ENCODE measurements at places on chromosomes 16 and 17.

GRCh38 chr17:66514227-66514806 lies 211.9 kb downstream of the PRKCA start:
- no peak for DNase-seq

DNA sequence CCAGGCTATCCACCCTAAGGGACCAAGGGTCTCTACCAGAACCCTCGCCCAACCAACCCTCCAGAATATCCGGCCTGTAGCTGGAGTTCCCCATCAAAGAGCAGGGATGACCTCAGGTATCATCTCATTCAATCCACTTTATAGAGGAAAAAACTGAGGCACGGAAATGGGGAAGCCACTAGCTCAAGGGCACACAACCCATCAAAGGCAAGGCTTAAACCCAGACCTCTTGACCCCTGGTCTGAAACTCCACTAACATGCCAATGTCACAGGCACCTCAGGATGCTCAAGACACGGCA lies 1.6 kb downstream of the TBC1D10B start:
- DNase-seq: no peak

- DNase-seq: peak; percentile 38
These were observed 5.2 kb downstream of the ITPRIPL2 start for GRCh38 chr16:19118938-19119431.

DNA sequence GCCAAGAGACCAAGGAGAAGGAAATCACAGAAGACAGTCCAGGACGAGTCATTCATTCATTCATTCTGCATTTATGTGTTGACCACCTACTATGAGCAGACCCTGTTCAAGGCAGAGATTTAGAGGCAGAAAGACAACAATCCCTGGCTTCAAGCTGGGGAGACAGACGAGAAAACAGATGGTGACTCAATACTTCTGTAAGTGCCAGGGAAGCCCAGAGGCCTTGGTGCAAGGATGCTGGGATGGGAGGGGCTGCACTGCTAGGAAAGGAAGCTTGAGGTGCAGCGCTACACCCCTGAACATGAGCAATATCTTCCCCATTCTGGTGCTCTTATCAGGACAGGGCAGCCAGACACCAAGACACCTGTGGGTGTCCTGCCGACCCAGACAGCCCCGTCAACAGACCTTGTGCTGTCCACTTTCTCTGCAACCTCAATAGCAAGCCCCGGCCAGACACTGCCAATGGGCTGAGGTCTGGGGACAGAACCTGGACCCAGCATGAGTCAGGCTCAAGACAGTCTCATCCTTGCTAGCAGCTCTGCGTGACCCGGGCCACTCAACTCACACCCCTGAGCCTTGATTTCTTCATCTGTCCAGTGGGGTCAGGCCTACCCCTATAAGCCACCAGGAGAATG lies 163.5 kb downstream of the COPRS start:
- no peak for DNase-seq

- DNase-seq: peak; percentile 53
These were observed 44.8 kb downstream of the PITPNC1 start for GRCh38 chr17:67421869-67422273.

DNA sequence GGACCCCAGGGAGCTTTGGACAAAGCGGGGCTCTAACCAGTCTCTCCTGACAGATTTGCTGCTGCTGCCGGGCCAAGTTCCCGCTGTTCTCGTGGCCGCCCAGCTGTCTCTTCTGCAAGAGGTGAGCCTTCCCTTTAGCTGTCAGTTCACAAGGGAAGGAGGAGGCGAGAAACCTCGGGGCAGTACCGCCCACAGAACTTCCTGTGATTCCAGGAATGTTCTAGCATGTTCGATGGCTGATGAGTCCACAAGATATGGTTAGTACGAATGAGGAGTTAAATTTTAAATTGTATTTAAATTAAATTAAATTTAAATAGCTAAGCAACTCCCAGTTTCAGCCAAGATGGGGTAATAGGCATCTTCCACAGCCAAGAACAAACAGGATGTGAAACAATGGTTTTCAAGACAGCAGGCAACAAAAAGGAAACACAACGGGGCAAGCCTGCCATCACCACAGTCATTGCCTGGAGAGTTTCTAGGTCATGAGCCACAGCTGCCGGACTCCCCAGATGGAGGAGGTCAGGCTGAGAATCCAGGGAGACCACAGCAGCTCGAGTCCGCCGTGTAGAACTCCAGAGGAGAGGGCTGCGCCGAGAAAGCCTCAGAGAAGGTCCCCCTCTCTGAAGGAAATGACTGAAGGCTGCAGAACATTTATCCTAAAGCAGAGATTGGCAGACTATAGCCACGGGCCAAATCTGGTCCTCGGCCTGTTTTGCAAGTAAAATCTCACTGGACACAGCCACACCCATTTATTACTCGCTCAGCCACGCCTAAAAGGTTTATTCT lies 9.5 kb upstream of the TCF25 start:
- peak; percentile 30 for DNase-seq

- DNase-seq: no peak
These were observed 8.2 kb upstream of the BRD7 start for GRCh38 chr16:50377001-50377400.

- DNase-seq: peak; percentile 46
These were observed 2.8 kb downstream of the USP22 start for GRCh38 chr17:21039839-21040575.

DNA sequence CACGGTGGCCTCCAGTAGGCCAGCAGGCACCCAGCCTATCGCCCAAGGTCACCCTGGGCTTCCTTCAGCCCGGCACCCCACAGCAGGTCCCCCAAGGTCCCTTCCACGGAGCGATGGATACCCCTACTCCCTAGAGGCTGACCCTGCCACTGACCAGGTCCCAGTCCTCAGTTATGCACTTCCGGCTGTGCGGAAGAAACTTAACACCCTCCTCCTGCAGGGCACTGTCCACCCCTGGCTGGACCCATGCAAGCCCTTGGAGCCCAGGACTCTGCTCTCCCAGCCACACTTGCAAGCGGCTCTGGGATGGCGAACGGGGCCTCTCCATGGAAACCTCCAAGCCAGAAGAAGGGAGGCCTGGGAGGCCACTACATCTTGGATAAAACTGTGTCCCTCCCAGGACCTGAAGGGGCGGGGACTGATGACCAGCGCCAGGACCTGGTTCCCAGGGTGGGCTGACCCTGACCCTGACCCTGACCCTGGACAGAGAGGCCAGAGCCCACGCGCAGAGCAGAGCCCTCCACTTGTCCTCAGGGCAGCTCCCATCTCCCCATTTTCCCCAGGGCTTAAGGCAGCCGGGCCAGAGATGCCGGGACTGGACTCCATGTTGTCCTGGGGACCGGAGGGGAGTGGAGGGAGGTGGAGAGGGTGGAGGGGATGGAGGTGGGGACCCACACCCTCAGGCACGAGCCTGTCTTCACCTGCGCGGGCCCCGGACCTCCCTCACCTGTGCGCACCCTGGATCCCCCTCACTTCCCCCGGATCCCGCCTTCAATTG lies 734 bp downstream of the CEP131 start:
- DNase-seq: no peak

GRCh38 chr16:83023011-83023410 lies 396.2 kb downstream of the CDH13 start:
- no peak for DNase-seq

- DNase-seq: no peak
These were observed 21.2 kb upstream of the LGALS9 start for GRCh38 chr17:27609611-27610303.

GRCh38 chr16:27748868-27749546 lies 199.1 kb downstream of the KATNIP start:
- peak; percentile 18 for DNase-seq

DNA sequence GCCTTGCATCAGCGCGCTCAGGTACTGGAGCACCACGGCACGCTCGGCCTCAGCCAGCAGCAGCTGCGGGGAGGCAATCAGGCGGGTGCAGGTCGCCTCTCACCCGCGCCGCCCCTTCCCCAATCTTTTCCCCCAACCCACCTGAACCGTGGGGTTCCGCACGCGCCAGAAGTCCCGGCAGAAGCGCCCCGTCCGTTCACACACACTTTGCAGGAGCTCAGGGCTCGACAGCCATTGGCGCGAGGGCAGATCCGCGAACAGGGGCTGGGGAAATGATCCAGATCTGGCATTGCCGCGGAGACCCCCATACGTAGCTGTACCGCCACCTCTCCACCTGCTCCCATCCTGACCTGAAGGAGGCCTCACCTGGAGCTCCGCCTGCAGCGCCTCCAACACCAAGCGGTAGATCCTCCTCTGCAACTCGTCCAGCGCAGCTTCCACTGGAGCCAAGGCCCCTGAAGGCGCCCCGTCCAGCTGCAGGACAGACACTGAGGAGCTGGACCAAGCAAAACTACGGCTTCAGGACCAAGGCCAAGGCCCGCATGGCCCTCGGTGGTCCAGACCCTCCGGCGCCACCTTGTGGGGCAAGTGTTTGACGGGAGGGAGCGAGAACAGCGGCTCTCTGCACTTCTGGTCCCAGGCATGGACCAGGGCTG lies 1.4 kb upstream of the MATCAP1 start:
- peak; percentile 85 for DNase-seq

DNA sequence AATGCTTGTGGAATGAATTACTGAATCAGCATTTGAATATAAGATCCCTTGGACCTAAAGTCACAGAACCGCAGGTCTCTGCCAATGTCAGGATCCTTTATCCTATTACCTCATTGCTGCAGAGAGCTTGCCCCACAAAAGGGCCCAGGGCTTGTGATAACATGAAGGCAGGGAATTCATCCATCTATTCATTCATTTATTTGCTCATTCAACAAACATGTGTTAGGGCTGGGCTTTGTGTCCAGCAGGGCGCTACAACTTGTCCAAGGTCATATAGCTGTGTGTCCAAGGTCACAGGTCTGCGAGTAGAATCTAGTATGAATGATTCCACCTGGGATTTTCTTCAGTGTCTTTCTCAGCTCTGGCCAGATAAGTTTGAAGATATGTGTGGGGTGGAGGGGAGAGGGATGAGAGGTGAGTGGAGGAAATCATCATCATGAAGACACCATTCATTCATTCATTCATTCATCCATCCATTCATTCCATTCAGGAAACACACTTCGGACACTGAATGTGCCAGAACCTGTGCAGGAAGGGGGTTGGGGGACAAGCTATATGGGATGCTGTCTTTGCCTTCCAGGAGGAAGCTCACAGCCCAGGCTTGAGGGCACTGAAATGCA lies 1.3 kb upstream of the UNC45B start:
- DNase-seq: no peak

DNA sequence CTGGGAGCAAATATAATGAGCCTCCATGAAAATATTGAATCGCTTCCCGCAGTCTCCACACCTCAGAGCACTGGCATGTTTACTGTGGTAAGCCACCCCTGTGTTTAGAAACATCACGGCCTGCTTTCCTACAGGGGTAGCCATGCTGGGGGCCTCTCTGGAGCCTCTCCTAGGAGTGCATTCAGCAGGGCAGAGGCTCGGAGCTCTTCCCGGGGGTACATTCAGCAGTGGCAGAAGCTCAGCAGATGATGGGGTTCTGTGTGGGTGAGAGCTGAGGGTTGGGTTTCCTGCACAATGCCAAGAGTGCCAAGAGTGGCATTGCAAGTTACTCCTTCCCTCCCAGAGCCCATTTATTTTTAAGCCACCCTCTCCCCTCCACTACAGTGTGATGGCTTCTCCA lies 386.6 kb downstream of the SEC14L1 start:
- DNase-seq: no peak

DNA sequence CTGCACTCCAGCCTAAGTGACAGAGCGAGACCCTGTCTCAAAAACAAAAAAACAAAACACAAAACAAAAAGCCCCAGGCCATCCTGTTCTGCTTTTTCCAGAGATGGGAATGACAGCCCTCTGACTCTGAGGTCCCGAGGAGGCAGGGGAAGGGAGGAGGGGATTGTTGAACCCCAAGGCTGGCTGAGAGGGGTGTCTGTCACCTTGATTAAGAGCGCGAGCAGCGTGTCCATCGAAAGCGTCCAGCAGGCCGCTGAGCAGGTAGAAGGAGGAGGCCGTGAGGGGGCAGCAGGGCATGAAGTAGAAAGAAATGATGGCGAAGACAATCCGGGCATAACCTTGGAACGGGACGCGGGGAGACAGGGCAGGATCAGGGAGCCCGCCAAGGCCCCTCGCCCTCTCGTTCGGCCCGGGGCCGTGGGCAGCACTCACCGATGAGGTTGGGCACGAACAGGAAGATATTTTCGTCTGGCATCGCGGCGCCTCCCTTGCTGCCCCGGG lies 593 bp downstream of the CDIPT start:
- peak; percentile 8 for DNase-seq

DNA sequence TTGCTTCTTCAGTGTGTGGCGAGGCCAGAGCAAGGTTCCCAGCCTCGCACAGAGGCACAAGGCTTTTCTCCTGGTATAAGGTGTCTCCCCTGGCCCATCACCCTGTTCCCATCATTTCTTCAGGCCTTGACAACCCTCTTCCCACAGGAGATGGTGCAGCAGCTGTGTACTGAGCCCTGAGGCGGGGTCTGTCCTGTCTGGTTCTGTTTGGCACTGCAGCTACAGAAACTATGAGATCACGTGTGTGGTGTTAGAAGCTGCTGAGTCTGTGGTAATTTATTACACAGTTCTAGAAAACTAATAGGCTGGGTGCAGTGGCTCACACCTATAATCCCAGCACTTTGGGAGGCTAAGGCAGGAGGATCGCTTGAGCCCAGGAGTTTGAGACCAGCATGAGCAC lies 7.2 kb downstream of the PLA2G15 start:
- DNase-seq: no peak

- DNase-seq: no peak
These were observed 10.2 kb downstream of the NOG start for GRCh38 chr17:56603486-56604238.

DNA sequence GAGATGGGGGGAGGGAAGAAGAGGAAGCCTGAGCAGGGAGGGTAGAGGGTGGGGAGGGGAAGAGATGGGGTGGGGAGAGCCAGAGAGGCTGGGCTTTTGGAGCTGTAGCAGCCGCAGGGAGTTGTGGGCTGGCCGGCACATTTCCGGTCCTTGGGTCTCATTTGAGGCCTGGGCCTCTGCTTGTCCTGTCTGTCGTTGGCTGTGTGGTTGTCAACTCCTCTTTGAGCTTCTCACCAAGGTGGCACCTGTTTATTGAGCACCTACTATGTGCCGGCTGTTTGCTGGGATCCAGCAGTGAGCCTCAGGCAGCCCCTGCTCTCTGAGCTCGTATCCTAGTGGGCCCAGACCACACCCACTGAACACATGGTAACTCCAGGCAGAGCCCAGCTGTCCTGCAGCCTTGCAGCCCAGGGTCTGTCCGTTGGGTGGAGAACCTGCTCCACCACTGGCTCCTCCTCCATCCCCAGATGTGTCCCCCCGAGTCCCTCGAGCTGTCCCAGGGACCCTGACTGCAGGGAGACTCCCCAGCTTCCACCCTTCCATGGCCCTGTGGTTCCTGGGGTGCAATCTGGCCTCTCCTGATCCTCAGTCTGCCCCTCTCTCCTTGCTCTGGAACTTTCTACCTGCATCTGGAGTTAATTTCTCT lies 164.9 kb downstream of the IRF8 start:
- DNase-seq: no peak
